ENCODE measurements at places on chromosomes 11 and 22. TPM values are rescaled to one million over a fixed set of nuclear protein-coding genes. Genes with fewer than 3 reads are reported as not detected.

The OR52A5 gene
- not detected for total RNA-seq

The CCDC188 gene
- total RNA-seq, result 0.84 TPM

The MS4A6A gene
- not detected for total RNA-seq

The MMP13 gene
- total RNA-seq, result not detected

The MFNG gene
- not detected for total RNA-seq

The ARHGEF17 gene
- 8.3 TPM for total RNA-seq

The OR6A2 gene
- not detected for total RNA-seq

The OR10A5 gene
- total RNA-seq, result not detected

GRCh38 chr11:135008001-135008405 is 596.0 kb upstream of the B3GAT1 start:
- H3K36me3 ChIP-seq, result no peaks in the 10 kb centered on the region
- H3K27ac ChIP-seq, result no peak overlapping the region
- no peak for DNase-seq
- no peak overlapping the region for H3K4me3 ChIP-seq

GRCh38 chr11:27212248-27212780 is 150.7 kb downstream of the CCDC34 start:
- no peak overlapping the region for H3K4me3 ChIP-seq
- DNase-seq, result no peak
- no peaks in the 10 kb centered on the region for H3K36me3 ChIP-seq
- H3K27ac ChIP-seq, result peak overlapping the region; percentile 87
- no peaks in the 10 kb centered on the region for H3K27me3 ChIP-seq

DNA sequence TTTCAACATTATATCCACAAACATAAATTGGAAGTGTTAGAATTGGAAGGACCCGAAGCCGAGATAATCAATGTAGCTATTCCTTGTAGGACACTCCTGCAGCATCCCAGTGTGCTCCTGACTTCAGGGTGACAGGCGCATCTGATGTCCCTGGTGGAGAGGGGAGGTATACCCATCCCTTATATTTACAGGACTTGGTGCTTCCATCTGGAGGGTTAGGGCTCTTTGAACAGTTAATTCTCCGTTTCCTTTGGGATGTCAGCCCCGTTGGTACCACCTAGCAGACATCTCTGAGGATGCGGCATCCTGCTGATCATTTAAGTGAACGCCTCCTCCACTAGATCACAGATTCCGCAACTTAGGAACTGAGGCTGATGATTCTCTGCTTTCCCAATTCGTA is 451.3 kb downstream of the OPCML start:
- H3K36me3 ChIP-seq, result no peaks in the 10 kb centered on the region
- DNase-seq, result no peak
- H3K27ac ChIP-seq, result no peak overlapping the region
- no peaks in the 10 kb centered on the region for H3K27me3 ChIP-seq
- peaks cover 3% of the 10 kb centered on the region for H3K4me1 ChIP-seq

DNA sequence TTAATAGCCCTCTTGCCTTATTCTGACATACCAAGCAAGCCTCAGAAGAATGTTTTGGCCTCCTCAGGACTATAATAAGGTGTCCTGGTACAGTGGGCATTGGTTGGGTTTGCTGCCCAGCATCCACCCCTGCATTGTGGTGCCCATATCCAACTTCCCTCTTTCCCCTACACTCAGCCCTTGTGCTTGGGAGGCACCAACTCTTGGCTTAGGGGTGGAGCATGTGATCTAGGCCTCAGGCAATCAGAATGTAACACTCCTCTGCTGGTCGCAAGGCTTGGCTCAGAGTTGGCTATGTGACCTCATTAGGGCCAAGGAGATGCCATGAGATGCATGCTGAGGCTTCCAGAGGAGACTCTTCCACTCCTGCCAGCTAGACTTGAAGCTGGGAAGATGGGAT is 123.0 kb downstream of the CSNK2A3 start:
- no peak overlapping the region for H3K27ac ChIP-seq
- no peak overlapping the region for H3K4me3 ChIP-seq
- no peaks in the 10 kb centered on the region for H3K36me3 ChIP-seq
- DNase-seq, result no peak
- H3K4me1 ChIP-seq, result no peaks in the 10 kb centered on the region

DNA sequence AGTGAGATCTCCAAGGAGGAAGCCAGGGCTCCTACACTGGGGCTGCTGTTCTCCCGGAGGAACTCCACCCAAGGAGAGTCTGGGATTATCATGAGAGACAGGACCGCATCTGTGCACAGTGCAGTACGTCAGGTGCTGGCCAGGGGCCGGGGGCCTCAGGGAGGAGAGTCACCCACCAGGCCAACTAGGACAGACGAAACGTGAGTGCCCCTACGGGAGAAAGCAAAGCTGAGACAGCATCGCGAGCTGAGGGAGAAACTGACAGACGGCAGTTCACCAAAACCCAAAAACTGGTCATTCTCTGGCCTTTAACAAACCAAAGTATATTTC is 273.4 kb downstream of the BRD1 start:
- no peaks in the 10 kb centered on the region for H3K4me1 ChIP-seq
- H3K4me3 ChIP-seq, result no peak overlapping the region
- no peaks in the 10 kb centered on the region for H3K27me3 ChIP-seq
- no peak overlapping the region for H3K27ac ChIP-seq
- peak; percentile 38 for DNase-seq

DNA sequence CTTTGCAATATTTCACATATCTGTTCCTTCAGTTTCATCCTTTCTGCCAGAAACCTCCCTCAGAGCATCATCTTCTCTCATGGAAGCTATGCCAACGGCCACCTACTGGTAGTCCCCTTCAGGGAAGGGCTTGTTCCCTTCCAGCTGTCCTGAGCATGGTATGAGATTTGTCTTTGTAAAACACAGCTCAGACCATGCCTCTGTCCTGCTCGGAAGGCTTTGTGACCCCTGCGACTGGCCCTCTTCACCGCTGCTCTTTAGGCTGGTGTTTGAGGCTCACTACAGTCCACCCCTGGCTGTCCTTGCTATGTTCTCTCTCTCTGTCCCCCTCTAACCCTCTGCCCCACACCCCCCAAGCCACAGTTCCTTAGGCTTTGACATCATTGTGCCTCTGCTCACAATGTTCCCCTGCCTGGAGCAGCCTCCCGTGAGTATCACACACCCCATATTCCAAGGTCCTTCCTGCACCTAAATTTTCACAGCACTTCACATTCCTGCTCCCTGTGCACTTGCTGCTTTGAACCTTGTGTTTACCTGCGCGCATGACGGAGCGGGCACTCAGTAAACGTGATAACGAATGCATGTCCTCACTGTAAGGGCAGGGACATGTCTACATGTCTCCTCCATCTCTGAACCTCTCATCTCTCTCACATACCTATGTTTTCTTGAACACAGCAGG is 24.0 kb upstream of the ACER3 start:
- no peaks in the 10 kb centered on the region for H3K36me3 ChIP-seq
- no peak overlapping the region for H3K27ac ChIP-seq
- H3K4me3 ChIP-seq, result no peak overlapping the region

- H3K27me3 ChIP-seq, result 0 out of 2 replicates have a peak, but pooled peaks cover 2% of the 10 kb centered on the region
- DNase-seq, result no peak
- H3K36me3 ChIP-seq, result no peaks in the 10 kb centered on the region
- H3K4me3 ChIP-seq, result no peak overlapping the region
Observed at GRCh38 chr11:19336331-19336730, 95.6 kb upstream of the E2F8 start.

DNA sequence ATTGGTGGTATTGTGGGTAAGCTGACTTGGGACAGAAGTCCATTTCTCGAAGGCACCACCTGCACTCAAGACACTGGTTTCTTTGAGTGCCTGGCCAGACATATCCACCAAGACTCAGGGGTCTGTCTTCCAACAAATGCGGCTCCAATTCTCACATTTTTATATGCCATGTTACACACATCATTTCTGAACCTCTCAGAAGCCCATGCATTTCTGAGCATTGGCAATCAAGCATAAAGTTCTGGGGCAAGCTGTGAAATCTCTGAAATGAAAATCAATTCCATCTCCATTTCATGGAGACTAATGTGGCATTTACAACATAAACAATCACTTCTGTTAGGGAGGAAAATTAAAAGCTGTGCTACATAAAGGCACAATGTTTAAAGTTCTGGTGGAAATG is 243.7 kb downstream of the KIRREL3 start:
- H3K27me3 ChIP-seq, result no peaks in the 10 kb centered on the region
- no peaks in the 10 kb centered on the region for H3K36me3 ChIP-seq

DNA sequence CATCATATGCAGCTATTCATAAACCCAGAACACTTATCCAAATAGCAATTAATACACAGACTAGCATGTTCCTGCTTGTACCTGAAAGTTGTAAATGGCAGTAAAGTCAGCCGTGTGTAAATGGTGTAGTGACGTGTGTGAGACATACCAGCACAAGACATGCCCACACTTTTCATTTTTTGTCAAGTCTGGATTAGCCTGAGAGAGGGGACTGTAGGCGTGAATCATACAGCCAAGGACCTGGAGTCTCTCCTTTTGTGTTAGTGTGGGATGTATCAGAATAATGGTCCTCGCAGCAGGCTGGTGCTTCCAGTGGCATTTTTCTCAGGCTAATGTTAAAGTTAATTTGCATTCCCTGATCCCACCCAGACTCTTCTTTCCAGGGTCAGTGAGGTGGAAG is 116.8 kb upstream of the BMAL1 start:
- no peak overlapping the region for H3K27ac ChIP-seq
- no peak overlapping the region for H3K4me3 ChIP-seq
- peaks cover 10% of the 10 kb centered on the region for H3K27me3 ChIP-seq
- DNase-seq, result no peak

- no peaks in the 10 kb centered on the region for H3K27me3 ChIP-seq
- DNase-seq, result no peak
- no peak overlapping the region for H3K4me3 ChIP-seq
- peaks cover 19% of the 10 kb centered on the region for H3K36me3 ChIP-seq
- H3K27ac ChIP-seq, result no peak overlapping the region
Observed at GRCh38 chr11:46537121-46537520, 56.7 kb downstream of the AMBRA1 start.

GRCh38 chr22:46770151-46770641 is 7.7 kb downstream of the TBC1D22A start:
- H3K27ac ChIP-seq, result no peak overlapping the region
- peaks cover 5% of the 10 kb centered on the region for H3K4me1 ChIP-seq
- no peaks in the 10 kb centered on the region for H3K27me3 ChIP-seq
- DNase-seq, result no peak

- H3K27ac ChIP-seq, result no peak overlapping the region
- DNase-seq, result no peak
- peaks cover 42% of the 10 kb centered on the region for H3K36me3 ChIP-seq
- no peaks in the 10 kb centered on the region for H3K27me3 ChIP-seq
- no peaks in the 10 kb centered on the region for H3K4me1 ChIP-seq
Observed at GRCh38 chr22:42208362-42208761, 62.1 kb downstream of the TCF20 start.

DNA sequence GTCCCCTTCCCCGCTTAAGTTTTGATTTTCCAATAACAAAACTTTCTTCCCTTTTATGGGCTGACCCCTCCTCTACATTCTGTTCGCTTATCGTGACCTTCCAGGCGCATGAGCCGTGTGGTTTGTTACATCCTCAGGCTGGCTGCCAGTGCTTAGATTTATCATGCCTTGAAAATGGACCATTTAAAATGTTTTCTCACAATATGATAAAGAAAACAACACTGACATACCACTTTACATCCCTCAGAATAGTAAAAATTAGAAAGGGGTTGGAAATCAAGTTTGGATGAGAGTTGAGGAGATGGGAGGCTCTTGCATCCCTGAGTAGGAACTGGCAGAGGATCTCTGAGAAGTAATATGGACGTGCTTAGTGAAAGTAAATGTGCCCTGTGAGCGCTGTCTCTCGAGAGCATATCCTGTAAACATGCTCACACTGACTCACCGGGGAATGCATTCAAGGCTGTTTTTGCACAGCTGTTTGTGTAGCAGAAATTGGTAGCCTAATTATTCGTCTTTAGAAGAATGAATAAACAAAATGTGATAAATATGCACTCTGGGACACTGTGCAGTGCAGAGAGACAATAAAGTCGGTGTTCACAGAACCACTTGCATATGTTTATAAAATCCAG is 17.1 kb upstream of the TOLLIP start:
- H3K4me3 ChIP-seq, result no peak overlapping the region
- peak overlapping the region; percentile 51 for H3K27ac ChIP-seq
- DNase-seq, result peak; percentile 66
- no peaks in the 10 kb centered on the region for H3K27me3 ChIP-seq
- no peaks in the 10 kb centered on the region for H3K36me3 ChIP-seq

DNA sequence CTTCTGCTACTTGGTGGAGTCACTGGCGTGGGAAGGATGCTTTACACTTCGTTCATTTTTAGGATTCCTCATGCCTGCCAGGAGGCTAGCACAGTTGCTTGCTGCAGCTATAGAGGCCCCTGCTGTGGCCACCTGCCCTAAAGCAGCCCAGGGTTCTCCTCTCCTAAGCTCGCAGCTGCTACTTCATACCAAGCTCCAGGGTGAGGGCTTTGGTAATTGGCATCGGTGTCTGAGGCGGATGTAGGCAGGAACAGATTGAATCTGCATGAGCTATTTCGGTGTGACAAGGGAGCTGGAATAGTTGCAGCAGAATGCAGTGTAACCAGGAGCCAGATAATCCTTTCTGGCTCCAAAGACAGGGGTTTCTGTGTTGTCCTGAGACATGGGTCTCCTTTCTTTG is 133.1 kb downstream of the MICAL2 start:
- no peak overlapping the region for H3K27ac ChIP-seq
- peaks cover 39% of the 10 kb centered on the region for H3K36me3 ChIP-seq
- no peaks in the 10 kb centered on the region for H3K4me1 ChIP-seq
- H3K27me3 ChIP-seq, result no peaks in the 10 kb centered on the region

- H3K4me3 ChIP-seq, result no peak overlapping the region
- H3K27me3 ChIP-seq, result peaks cover 14% of the 10 kb centered on the region
- no peak overlapping the region for H3K27ac ChIP-seq
- H3K36me3 ChIP-seq, result no peaks in the 10 kb centered on the region
- DNase-seq, result no peak
Observed at GRCh38 chr22:21989049-21989448, 6.5 kb upstream of the TOP3B start.

GRCh38 chr11:115476463-115477286 is 27.5 kb downstream of the CADM1 start:
- no peaks in the 10 kb centered on the region for H3K4me1 ChIP-seq
- no peaks in the 10 kb centered on the region for H3K36me3 ChIP-seq
- H3K4me3 ChIP-seq, result no peak overlapping the region

DNA sequence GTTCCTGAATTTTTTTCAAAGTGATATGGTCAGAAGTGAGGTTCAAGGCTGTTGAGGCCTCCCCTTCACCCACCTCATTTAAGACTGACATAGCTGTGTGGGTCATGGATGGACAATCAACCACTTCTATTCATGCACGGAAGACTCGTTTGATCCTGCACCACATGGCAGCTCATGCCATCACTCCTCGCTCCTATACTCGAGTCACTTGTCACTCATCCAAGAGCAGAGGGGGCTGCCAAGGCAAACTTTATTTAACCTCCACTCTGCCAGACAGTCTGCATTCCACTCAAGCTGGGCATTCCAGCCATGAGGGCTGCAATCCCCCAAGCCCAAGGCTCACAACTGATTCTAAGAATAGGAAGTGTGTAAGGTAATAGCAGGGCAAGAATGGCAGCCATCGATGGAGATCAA is 34.1 kb downstream of the SNX19 start:
- no peaks in the 10 kb centered on the region for H3K4me1 ChIP-seq
- no peaks in the 10 kb centered on the region for H3K27me3 ChIP-seq
- no peak overlapping the region for H3K27ac ChIP-seq
- no peak overlapping the region for H3K4me3 ChIP-seq
- H3K36me3 ChIP-seq, result peaks cover 23% of the 10 kb centered on the region

GRCh38 chr11:58318532-58318931 is 40.3 kb downstream of the OR5B17 start:
- no peaks in the 10 kb centered on the region for H3K4me1 ChIP-seq
- no peak for DNase-seq
- no peak overlapping the region for H3K27ac ChIP-seq
